ENCODE measurements at places on chromosomes 11 and 22.

DNA sequence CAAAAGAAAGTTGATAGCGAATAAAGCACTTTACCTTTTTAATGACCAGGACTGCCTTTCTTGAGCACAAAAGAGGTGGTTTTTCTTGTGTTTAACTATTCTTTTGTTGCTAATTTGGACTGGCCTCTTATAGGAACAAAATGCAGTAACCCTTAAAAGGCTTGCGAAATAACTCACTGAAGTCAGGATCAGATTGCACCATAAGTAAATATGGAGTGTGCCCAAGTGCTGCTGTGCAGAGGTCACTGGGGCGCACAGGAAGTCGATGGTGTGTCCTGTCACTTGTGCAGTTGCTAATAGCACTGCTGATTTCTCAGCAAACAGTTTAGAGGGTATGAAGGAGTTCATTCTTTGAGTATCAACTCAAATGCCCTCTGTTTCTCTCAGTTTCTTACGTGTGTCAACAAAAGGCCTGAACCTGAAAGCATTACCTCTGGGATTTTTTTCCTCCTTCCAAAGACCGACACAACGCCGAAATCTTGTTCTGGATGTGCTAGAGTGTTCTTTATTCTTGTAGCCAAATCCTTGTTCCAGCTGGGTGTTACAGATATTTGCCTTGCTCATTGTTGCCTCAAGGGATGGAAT lies 71.3 kb downstream of the ATXN10 start:
- peaks cover 36% of the 10 kb centered on the region for H3K4me1 ChIP-seq
- H3K27ac ChIP-seq = peak overlapping the region; percentile 49
- peak; percentile 81 for DNase-seq
- no peaks in the 10 kb centered on the region for H3K27me3 ChIP-seq
- H3K36me3 ChIP-seq = peaks cover 46% of the 10 kb centered on the region

DNA sequence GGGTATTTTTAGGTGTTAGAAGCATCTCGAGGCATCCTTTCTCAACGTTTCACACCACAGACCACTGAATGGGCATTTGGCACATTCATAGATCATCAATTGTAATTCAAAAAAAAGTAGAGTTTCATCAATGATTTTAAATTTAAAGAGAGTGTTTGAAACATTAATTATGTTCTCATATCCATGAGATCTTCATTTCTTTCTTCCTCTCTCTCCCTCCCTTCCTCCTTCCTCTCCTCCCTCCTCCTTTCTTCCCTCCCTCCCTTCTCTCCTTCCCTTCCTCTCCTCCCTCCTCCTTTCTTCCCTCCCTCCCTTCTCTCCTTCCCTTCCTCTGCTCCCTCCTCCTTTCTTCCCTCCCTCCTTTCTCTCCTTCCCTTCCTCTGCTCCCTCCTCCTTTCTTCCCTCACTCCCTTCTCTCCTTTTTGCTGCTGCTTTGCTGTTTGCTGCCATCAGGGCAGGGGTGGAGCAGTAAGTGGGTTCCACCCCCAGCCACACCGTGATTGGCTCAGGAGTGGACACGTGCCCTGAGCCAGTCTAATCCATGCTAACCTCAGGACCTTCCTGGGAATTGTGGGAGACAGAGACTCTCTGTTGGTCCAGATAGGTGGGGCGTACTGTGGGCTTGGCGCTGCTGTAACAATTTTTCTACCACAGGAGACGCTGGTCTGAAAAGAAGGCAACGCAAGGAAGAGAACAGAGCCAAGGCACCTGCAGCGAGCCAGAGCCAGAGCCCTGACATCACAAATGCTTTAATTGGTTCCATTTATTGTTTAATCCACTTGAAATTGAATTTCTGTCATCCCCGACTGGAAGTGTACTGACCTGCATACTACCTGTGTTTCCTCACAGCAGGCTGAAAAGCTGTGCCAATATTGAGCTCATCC lies 33.7 kb upstream of the APOBEC3A start:
- peak overlapping the region; percentile 9 for H3K4me3 ChIP-seq
- H3K4me1 ChIP-seq = peaks cover 25% of the 10 kb centered on the region
- DNase-seq = peak; percentile 79
- H3K36me3 ChIP-seq = no peaks in the 10 kb centered on the region

DNA sequence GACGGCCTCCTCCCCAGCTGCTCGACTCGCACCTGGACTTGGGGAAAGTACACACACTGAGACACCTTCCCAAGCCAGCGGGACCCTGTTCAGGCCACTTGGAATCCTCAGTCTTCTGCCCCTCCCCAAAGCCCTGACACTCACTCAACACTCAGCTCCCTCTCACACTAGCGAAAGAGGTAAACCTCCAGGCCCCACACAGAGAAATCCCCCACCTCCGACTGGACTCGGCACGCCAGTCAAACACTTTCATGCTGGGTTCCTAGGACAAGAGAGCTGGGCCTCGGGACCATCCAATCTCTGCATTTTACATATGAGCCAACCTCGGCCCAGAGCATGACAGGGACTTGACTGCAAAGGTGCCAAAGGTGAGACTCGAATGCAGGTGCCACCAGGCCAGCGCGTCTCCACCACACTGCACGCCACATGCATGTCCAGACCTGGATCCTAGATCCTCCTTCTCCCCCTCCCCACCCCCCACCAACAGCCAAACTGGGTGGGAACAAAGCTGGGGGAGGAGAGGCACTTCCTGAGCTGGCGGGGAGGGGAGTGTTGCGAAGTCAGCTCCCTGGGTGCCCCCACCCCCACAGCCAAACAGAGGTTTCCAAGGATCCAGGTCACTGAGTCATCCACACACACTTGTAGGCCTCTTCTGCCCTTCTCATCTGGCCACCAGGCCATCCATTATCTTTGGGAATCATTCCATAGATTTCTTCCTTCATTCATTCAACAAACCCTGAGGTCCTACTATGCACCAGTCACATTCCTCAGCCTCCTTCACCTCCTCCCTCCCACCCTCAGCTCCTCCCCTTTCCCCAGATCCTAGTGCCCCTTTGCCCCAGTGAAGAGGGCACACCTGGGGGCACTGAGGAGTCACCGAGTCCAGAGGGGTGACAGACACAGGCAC lies 10.7 kb upstream of the CD5 start:
- H3K4me1 ChIP-seq = peaks cover 10% of the 10 kb centered on the region
- no peak for DNase-seq
- H3K27ac ChIP-seq = no peak overlapping the region
- no peaks in the 10 kb centered on the region for H3K27me3 ChIP-seq
- H3K36me3 ChIP-seq = no peaks in the 10 kb centered on the region
- no peak overlapping the region for H3K4me3 ChIP-seq

DNA sequence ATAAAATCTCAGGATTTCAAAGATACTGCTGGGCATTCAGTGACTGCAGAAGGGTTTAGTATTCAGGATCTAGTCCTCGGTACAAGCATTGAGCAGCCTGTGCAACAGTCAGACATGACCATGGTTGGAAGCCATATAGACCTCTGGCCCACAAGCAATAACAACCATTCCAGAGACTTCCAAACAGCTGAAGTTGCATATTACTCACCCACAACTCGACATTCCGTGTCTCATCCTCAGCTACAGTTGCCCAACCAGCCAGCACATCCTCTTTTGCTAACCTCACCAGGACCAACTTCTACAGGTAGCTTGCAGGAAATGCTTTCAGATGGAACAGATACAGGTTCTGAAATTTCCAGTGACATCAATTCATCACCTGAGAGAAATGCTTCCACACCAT lies 156.8 kb downstream of the C11orf91 start:
- H3K4me1 ChIP-seq = no peaks in the 10 kb centered on the region
- no peak overlapping the region for H3K27ac ChIP-seq
- no peaks in the 10 kb centered on the region for H3K36me3 ChIP-seq
- peaks cover 3% of the 10 kb centered on the region for H3K27me3 ChIP-seq

GRCh38 chr11:66239998-66240780 lies 28.2 kb upstream of the RAB1B start:
- no peak overlapping the region for H3K4me3 ChIP-seq
- H3K27ac ChIP-seq = no peak overlapping the region
- peaks cover 65% of the 10 kb centered on the region for H3K36me3 ChIP-seq
- H3K27me3 ChIP-seq = no peaks in the 10 kb centered on the region
- H3K4me1 ChIP-seq = no peaks in the 10 kb centered on the region

DNA sequence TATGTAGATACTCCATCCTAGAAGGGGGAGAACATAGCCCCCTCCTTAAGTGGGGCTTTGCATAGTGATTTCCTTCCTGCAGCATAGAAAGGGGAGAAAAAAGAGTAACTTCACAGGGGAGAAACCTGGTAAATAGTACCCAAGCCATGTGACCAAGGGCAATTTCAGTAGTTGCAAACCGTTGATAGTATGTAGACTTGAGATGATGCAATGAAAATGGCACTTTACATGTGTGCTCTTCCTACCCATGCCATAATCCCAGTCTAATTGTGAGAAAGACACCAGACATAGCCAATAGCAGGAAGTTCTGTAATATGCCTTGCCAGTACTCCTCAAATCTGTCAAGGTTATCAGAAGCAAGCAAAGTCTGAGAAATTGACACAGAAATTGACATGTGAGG lies 104.1 kb downstream of the NCAM1 start:
- no peak overlapping the region for H3K27ac ChIP-seq
- H3K27me3 ChIP-seq = no peaks in the 10 kb centered on the region
- H3K36me3 ChIP-seq = no peaks in the 10 kb centered on the region
- DNase-seq = no peak
- H3K4me3 ChIP-seq = no peak overlapping the region
- H3K4me1 ChIP-seq = no peaks in the 10 kb centered on the region

- H3K4me1 ChIP-seq = no peaks in the 10 kb centered on the region
- H3K27me3 ChIP-seq = peaks cover 5% of the 10 kb centered on the region
- H3K27ac ChIP-seq = no peak overlapping the region
- no peaks in the 10 kb centered on the region for H3K36me3 ChIP-seq
Observed at GRCh38 chr11:123292647-123293046, 97.6 kb upstream of the CLMP start.

GRCh38 chr11:12552692-12553091 lies 121.5 kb upstream of the TEAD1 start:
- H3K27ac ChIP-seq = no peak overlapping the region
- no peaks in the 10 kb centered on the region for H3K36me3 ChIP-seq
- H3K27me3 ChIP-seq = no peaks in the 10 kb centered on the region
- H3K4me1 ChIP-seq = peaks cover 14% of the 10 kb centered on the region
- no peak overlapping the region for H3K4me3 ChIP-seq

GRCh38 chr11:1397146-1397861 lies 7.6 kb downstream of the BRSK2 start:
- H3K4me3 ChIP-seq = no peak overlapping the region
- H3K4me1 ChIP-seq = no peaks in the 10 kb centered on the region
- H3K36me3 ChIP-seq = no peaks in the 10 kb centered on the region
- DNase-seq = no peak

DNA sequence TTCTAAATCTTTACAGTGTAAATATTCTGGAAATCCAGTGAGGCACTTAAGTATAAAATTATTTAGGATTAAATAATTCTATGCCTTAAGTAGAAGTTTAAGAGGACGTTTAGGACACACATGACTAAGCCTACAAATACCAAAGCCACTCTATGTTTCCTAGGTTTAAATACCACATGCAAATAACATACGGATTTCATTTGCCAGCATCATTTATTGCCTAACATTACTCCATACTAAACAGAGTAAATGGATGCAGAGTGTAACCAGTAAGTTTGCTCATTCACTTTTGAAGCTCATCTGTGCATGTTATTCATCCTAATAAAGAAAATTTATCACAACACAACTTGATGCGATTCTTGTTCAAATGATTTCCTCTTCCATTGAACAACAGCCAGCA lies 4.1 kb downstream of the BDNF start:
- H3K27me3 ChIP-seq = peaks cover 45% of the 10 kb centered on the region
- no peak overlapping the region for H3K4me3 ChIP-seq
- H3K27ac ChIP-seq = no peak overlapping the region
- H3K4me1 ChIP-seq = peaks cover 19% of the 10 kb centered on the region
